SHP77 treated with DMSO at 0.1 percent for 48 hours (cell line): ENCODE measurements at places on chromosomes 1 and 21.

DNA sequence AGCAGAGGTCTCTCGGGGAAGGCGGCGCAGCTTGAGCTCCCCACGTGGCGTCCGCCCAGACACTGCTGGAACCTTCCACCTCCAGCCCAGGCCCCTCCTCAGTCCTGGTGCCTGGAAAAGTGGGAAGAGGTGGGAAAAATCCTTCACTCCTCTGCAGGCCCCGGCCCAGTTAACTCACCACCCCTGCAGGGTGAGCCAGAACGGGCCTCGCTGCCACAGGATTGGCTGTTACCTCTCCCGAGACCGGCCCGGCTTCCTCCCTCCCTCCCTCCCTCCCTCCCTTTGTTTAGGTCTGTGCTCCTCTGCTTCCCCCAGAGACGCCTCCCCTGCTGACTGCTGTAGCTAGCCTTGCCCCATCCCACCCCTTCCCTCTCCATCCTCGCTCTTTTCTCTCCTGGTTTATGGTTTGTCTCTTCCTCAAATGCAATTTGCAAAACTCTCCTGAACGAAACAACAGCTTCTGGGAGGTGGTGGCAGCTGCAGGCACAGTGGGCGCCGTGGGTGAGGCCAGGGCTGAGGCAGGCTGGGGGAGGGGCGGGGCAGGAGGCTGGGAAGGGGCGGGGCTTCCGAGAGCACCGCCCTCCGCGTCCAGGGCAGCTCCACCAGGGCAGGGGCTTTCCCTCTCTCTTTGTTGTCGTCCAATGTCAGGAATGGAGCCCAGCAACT is 6.5 kb downstream of the CAPN9 start:
- peak; percentile 67 for DNase-seq

DNA sequence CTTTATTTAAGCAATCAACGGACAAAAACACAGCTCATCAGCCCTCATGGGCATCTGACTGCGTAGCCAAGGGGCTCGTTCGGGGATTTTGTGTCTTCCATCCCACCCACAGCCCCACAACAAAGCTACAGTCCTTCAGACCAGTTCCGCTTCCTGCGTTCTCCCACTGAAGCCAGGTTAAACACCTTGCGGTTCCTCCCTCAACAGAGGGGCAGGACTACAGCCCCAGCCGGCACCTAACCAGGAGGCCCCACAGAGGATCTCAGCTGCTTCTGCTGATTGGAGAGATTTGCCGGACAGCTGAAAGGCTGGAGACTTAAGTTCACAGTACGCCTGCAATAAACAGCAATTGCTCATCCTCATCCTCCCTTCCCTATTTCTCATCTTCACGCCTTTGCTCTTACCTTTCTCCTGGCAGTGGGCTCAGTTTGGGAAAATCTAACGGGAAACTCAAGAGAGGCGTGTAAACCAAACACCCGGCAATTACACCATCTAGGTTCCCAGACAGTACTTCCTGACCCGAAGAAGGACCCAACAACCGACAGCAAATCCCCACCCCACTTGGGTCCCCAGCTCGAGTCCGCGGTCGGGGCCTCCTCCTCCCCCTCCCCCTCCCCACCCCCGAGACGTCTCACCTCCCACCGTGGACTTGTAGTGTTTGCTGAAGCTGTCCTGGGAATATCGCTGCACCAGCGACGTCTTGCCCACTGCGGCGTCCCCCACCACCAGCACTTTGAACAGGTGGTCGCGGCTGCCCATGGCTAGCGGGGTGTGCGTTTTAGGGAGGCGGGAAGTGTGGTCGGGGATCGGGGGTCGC is 876 bp downstream of the RAB29 start:
- no peak for DNase-seq

DNA sequence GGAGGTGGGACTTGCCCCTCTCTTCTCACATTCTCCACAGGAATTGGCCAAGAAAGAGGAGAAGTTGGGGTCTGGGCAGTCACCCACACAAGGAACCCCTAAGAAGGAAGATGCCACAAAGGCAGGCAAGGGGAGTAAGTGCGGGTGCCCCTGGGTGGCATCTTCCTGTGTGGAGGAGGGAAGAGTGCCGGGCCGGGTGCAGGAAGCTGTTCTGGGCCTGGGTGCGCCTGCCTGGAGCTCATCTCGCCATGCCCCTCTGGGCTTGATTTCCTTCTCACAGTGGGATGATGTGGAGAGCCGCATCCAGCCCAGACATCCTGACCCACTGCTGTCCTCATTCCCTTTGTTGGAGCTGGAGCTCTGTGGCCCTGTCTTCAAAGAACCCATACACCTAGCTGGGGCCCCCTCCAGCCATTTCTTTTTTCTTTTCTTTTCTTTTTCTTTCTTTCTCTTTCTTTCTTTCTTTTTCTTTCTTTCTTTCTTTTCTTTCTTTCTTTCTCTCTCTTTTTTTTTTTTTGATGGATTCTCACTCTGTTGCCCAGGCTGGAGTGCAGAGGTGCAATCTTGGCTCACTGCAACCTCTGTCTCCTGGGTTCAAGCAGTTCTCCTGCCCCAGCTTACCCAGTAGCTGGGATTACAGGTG is 9.3 kb downstream of the LRRC71 start:
- no peak for DNase-seq

DNA sequence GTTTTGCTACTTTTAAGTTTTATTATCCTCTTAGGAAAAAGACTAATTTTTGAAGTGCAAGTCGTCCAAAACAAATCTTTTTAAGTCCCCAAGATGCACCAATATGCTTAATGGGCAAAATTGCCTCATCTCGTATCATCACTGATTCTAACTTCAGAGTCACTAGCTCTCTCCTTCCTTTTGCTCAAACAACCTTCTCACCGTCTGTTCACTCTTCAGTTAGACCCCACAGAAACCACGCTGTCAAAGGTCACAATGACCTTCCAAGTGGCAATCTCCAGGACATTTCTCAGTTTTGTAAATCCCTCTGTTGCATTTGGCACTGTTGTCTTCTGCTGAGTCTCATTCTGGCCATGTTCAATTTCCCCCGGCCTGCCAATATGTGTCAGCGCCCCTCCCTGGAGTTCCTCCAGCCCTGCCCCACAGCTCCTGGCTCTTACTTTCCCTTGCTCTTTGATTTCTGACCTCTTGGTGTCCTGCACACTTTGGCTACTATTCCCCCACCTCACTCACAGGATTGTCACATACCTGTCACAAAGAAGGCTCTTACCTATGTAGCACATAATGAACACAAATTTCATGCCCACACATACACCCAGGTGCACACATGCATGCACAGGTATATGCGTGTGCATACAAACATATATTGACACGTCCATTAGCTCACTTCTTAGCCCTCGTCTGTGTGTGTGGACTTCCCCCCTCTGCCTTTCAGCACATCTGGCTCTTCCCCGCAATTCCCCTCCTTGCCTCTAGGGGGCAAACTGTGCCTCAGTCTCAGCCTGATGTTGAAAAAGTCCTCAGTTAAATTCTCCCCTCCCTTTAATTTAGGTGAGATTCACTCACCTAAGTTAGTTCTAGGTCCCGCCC is 354.0 kb upstream of the DUSP10 start:
- DNase-seq: no peak

DNA sequence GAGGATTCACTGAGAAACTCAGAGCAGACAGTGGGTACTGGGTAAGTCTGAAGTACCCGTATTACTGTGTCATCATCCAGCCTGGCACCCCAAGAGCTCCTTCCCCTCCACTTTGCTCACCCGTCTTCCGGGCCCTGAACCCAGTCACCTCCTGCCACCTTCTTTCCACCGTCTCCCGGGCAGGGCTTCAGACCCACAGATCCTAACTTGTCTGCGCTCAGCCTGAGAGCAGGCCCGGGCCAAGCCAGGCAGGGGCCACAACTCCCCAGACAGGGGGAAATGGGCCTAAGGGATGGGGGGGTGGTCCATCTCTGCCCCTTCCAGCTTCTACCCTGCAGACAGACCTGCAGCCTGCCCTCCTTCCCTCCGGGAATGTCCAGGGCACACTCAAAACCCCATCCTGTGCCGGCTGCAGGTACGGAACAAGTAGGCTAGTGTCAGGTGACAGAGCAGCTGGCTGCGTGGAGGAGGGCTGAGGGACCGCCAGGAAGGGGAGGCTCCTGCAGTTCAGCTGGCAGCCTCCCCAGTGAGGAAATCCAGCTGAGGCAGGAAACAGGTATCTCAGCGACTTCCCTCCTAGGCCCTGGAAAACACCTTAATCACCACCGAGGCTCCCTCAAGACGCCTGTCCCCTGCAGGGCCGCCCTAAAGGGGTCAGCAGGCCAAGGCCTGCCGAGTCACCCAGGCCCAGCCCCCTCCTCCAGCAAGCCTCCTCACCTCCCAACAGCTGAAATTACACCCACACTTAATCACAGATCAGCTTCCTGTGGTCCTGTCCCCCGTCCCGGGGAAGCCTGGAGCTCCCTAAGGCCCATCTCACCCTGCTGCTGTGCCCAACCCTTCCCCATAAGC is 3.5 kb downstream of the HSPG2 start:
- peak; percentile 39 for DNase-seq

DNA sequence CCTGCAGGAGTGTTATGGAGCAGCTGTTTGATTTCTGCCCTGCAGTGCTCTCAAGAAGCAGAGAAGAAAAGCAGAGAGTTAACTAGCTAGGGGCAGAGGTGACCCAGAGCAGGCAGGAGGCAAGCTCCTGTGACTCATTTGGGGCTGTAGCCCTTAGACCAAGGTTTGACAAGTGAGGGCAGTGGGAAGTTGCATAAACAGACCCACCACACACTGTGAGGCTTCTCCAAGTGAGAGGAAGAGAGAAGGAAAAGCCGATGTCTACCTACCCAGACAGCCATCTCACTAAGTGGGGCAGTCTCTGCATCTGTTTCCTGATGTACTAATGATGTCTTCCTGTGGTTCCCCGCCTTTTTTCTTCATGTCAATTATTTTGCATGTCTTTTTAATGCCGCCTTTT is 159.9 kb upstream of the NR5A2 start:
- no peak for DNase-seq
